ENCODE measurements at places on chromosomes 7 and 10.
A peak's percentile ranks its signal among the peaks of the same experiment; 100 is the strongest.

- peaks cover 55% of the 10 kb centered on the region for H3K27me3 ChIP-seq
- no peak for DNase-seq
- H3K27ac ChIP-seq: peak overlapping the region; percentile 81
- peaks cover 5% of the 10 kb centered on the region for H3K36me3 ChIP-seq
- H3K4me1 ChIP-seq: peaks cover 8% of the 10 kb centered on the region
These were observed 25.3 kb downstream of the GARIN1A start for GRCh38 chr7:128697302-128697905.

DNA sequence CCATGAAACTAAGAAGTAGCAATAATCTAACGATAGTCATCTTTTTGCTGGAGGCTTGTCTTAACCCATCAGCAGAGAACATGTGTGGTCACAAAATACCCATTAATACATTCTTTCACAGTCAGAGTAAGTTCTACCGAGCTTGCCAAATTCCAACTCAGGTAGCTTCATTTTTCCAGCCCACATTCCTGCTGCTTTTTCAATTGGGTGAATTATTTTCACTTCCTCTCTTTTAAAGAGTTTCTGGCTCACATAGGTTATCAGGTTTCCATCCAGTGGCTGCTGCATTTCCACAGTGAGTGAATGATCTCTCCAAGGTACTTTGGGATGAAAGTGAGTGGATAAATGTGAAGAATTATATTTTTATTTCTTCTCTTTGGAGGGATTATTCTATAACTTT, 233.1 kb downstream of the SEMA3E start:
- H3K36me3 ChIP-seq: no peaks in the 10 kb centered on the region
- H3K27me3 ChIP-seq: no peaks in the 10 kb centered on the region
- no peak for DNase-seq
- H3K27ac ChIP-seq: no peak overlapping the region
- peaks cover 13% of the 10 kb centered on the region for H3K4me1 ChIP-seq
- H3K4me3 ChIP-seq: no peak overlapping the region

DNA sequence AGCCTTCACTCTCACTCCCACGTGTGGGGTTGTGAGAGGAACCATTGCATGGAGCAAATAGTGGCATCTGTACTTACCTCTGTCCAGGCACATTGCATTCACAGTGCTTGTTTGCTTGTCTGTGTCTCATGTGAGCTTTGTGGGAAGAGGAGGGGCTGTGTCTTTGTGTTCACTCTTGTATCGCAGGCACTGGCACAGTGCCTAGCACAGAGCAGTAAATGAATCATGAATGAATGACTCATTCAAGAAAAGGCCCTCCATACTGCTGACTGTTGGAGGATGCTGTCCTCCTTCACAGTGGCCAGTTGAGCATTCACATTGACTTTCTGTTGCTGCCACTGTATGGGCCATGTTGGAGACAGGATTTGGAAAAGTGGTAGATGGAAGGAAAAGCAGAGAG, 125.3 kb downstream of the SORCS3 start:
- H3K36me3 ChIP-seq: no peaks in the 10 kb centered on the region
- no peak for DNase-seq
- H3K27me3 ChIP-seq: peaks cover 63% of the 10 kb centered on the region
- no peak overlapping the region for H3K4me3 ChIP-seq

DNA sequence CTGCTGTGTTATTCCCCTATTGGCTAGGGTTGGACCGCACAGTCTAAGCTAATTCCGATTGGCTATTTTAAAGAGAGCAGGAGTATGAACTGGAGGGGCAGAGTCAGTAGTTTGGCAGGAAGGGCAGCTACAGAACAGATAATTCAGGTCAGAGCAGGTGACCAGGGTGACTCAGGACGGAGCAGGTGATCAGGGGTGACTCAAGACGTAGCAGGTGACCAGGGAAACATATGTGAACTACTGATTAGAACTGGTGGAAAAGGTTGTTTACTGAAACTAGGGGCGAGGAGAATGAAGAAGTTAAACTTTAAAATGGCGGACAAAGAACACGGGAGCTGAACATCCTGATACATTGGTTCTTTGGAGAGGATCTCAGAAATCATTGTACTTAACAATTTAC, 102.3 kb downstream of the CCDC7 start:
- no peaks in the 10 kb centered on the region for H3K4me1 ChIP-seq
- no peaks in the 10 kb centered on the region for H3K27me3 ChIP-seq
- H3K27ac ChIP-seq: no peak overlapping the region

- H3K27me3 ChIP-seq: no peaks in the 10 kb centered on the region
- no peaks in the 10 kb centered on the region for H3K36me3 ChIP-seq
- H3K27ac ChIP-seq: no peak overlapping the region
- H3K4me3 ChIP-seq: no peak overlapping the region
- DNase-seq: no peak
These were observed 463.3 kb downstream of the INHBA start for GRCh38 chr7:41239596-41239995.

GRCh38 chr10:114718374-114718773, 60.3 kb upstream of the ABLIM1 start:
- H3K36me3 ChIP-seq: no peaks in the 10 kb centered on the region
- H3K27ac ChIP-seq: peak overlapping the region; percentile 2
- peaks cover 38% of the 10 kb centered on the region for H3K4me1 ChIP-seq
- H3K4me3 ChIP-seq: peak overlapping the region; percentile 3

- DNase-seq: peak; percentile 76
- H3K36me3 ChIP-seq: no peaks in the 10 kb centered on the region
- H3K4me1 ChIP-seq: peaks cover 21% of the 10 kb centered on the region
- peak within 1 kb of the TSS; percentile 90 for H3K4me3 ChIP-seq
These were observed at the start of gene TMEM26 for GRCh38 chr10:61452655-61453641. Gene TMEM26 (minus strand): TSS chr10:61453381. CDS start chr10:61453081, 300 bp downstream.
